Pericardium fibroblast (primary cell): ENCODE measurements at places on chromosomes 7 and 10. TPM values are rescaled to one million over a fixed set of nuclear protein-coding genes. Genes with fewer than 3 reads are reported as not detected.

The CDK5 gene
- total RNA-seq = 11.8 and 15.2 TPM in 2 replicates

The KNDC1 gene
- 0.51 and 1.2 TPM in 2 replicates for total RNA-seq

The SUN3 gene
- total RNA-seq = not detected in 2 replicates

The TBATA gene
- total RNA-seq = not detected in 2 replicates

The SPDYE16 gene
- not detected in 2 replicates for total RNA-seq

The FANK1 gene
- total RNA-seq = 3.6 and 4.3 TPM in 2 replicates

The GPR146 gene
- 5.4 and 18.6 TPM in 2 replicates for total RNA-seq

The PIP gene
- total RNA-seq = not detected in 2 replicates

The SPDYE6 gene
- total RNA-seq = not detected in 2 replicates

The TMEM225B gene
- total RNA-seq = 0.23 and 4.2 TPM in 2 replicates

The SLC16A12 gene
- total RNA-seq = 3.6 and 16.1 TPM in 2 replicates

The UPK3B gene
- total RNA-seq = 8.6 TPM in 1 of 2 replicates, not detected in the other

The CDC14C gene
- total RNA-seq = not detected in 2 replicates
